Stimulated activated CD8-positive, alpha-beta memory T cell treated with anti-CD3 and anti-CD28 coated beads, Interleukin-15, amount 100 ng/mL, for 48 hours (primary cell): ENCODE measurements at places on chromosomes 5 and 9.
A peak's percentile ranks its signal among the peaks of the same experiment; 100 is the strongest.

- no peak for DNase-seq
These were observed 56.5 kb upstream of the RNF38 start for GRCh38 chr9:36456480-36457065.

DNA sequence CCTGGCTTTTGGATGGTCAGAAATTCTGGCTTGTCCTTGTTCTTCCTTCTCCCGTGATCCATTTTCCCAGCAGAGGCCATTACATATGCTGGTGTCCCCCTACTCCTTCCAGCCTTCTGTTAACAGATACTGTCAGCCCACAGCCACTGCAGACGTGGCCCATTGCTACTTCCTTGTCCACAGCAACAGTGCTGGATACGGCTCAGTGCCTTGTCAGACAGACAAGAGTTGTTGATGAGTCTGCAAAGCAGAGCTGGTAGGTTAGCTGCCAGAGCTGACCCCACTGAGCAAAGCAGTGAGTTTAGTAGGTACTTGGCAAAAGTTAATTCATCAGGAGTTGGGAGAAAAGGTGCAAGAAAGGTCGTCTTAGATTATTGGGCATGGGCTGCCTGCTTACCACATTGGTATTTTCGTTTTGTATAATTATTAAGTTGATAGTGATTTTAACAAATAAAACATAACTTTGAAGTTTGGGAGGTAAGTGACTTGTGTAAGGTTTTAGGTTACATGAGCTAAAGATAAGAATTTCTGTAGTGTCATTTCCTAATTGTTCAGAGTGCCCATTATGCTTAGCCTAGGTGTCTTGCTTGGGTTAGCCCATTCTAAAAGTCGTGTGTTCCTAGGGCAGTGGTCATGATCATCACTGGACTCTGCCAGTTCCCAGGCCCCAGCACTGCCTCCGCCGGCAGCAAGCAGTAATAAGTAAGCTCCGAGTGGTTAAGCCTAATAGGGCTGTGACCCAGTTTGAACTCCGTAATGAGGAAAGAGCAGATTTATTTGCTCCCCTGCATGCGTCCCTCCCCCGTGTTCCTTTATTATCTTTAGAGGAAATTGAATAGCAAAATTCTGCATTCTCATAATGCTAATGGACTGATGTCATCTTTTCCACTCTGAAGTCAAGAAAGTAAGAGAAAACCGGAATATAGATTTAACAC lies 292.0 kb downstream of the FANCC start:
- no peak for DNase-seq

- DNase-seq: no peak
These were observed 312.5 kb upstream of the SEMA6A start for GRCh38 chr5:116887104-116887503.

DNA sequence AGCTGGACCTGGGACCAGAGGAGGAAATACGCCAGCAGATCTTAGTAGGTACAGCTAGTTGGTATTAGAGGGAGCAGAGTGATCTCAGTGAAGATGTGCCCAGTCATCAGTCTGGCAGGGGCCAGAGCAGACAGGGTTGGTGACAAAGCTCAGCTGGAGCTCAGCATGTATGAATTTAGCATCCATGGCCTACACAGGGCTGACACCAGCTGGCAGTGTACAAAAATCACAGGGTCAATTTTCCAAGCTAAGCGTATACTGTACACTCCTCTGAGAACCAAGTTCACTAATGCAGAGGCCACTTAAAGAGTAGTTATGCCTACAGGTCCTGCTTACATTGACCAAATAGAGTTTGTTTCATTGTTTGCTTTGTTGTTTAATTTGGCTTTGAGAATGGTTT lies 146.6 kb downstream of the SLC24A2 start:
- no peak for DNase-seq

DNA sequence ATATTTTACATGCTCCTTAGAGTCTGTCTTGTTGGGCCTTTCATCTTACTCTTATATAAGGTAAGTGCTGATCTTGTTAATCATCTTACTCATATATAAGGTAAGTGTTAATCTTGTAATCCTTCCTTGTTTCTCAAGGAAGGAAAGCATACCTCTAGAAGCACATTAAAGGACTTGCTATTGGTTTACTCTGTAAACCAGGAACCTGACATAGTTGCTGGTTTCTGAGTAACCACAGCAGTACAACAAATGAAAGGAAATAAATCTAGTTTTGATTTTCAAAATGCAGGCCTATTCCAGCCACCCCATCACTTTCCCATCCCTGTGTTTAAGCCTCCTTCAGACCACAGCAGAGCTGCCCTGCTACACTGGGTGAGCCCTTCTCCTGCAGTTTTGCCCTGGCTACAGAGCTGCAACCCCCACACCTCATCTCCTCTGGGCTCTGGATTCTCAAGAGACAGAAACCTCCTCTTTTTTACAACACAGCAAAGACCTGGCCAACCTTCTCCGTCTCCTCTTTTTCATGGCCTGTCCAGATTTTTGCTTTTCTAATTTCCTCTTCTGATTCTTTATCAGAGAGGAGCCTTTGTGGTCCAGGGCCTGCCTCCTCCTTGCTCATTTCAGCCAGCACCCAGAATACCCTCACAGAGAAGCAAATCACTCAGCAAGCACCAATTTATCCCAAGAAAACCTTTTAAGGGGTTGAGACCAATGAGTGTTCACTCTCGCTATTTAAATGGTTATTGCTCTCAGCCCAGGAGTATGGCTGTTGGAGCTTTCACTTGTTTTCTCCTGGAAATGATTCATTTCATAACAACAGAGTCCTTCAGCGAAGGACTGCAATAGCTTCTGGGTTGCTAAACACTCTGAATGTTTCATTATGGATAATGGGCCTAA lies 103.2 kb downstream of the FSTL4 start:
- no peak for DNase-seq

- DNase-seq: no peak
These were observed 4.4 kb upstream of the SMIM3 start for GRCh38 chr5:150774145-150774544.

DNA sequence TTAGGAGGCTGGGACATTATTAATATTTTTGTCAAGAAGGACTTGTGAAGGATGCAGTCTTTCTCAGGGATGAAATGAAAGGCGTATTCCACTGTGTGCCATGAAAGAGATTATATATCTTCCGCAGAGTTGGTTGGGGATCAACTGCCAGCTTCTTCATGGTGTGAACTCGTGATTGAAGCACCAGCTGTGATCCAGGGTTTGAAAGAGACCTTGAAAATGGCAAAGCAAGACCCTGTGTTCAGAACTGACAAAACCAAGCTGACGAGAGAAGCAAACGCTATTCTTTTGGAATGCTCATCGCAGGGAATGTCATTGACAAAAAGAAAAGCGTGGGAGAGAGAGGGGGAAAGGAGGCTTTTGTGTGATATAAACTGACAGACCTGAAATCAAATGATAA lies 263.9 kb upstream of the ZNF608 start:
- DNase-seq: no peak

- no peak for DNase-seq
These were observed 38.9 kb downstream of the WNK2 start for GRCh38 chr9:93222890-93223259.

DNA sequence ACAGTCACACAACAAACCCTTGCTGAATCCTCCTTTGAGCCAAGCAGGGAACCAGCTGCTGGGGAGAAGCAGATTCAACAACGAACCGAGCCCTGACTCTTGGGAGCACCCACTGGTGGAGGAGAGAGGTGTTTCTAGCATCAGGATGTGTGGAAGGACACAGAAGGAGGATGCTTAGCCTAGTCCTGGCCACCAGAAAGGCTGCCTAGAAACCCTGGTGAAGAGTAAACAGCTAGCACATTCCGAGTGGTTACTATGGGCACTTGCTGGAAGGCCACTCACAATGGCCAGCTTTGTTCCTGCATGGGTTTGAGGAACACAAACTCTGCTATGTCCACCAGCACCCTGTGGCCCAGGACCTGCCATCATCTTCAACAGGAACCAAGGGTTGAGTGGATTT lies 1.8 kb downstream of the TIFAB start:
- no peak for DNase-seq

DNA sequence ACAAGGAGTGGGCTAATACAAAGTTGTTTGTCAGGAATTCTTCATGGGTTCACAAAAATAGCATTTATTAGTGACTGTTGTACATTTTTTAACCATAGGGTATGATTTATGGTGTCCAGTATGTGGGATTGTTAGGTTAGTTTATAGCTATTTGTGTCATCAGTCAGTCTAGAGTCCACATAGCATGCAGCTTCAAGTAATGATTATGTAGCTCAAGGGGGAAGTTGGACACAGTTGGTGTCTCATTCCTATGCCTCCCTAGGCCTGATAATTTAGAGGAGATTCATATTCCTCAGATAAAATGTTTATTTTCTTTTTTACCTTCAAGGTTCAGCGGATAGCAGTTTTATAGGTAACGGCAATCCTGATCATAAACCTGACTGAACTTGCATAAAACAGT lies 153.8 kb downstream of the OXCT1 start:
- DNase-seq: no peak

- DNase-seq: no peak
These were observed 409.5 kb upstream of the GRIA1 start for GRCh38 chr5:153080940-153081339.

DNA sequence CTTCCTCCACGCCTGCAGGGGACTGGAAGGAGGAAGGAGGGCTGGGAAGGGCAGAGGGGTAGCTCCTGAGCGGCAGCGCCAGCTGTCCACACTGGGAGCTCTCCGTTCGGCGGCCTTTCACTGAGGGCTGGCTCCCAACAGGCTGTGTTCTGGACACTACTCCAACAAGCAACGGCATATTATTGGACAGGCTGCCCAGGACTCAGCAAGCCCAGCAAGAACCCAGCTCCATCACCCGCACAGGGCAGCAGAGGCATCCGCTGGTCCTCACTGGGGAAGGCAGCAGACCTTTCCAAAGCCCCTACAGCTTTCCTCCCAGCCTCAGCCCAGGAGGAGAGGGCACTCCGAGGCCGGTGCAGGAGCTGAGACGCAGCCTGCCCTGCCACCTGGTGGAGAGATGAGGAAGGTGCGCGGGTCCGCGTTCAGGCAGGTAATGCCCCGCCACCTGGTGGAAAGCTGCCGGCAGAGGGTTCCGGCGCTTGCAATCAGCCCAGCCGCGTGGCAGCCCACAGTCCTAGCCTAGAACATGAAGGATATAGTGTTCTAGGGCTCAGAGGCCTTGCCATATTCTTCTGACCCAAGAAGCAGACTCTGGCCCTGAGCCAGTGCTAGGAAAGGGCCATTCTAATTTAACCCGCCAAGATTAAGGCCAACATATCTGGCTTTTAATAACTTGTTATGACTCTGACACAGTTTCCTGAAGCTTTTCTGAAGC lies 74.4 kb downstream of the NRG2 start:
- peak; percentile 73 for DNase-seq

DNA sequence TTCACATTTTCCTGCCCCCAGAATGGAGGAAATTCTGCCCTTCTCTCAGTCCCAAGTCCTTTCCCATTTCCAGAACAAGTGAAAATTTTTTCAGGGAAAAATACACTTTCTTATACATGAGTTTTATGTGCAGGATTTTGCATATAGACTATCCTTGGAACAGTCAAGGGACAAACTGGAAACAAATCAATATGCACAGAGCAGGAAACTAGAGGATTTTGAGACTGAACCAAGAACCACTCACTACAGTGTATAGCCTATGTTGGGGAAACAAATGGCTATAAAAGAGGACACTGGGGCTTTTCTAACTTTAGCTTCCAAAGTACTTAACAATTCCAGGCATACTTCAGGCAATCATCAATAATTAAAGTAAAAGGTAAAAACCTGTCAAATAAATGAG lies 1036.1 kb upstream of the ARRDC3 start:
- no peak for DNase-seq

DNA sequence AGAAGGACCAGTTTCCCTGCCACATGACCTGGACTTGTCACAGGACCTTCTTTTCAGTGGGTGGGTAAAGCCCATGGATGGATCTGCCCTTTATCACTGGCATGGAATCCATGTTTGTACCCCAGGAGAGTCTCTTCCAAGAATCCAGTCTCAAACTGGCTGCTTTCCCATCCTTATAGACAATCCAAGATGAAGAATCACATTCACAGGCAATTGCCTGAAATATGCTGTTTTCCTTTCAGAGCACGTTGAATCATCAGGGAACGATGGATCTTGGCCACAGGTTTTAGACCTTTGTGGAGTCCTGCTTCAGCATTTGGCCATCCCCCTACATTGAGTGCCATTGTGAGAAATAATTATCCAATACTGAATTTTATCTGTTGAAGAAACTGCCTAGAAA lies 319.8 kb downstream of the ASTN2 start:
- DNase-seq: no peak

GRCh38 chr5:112006721-112007120 lies 249.7 kb upstream of the NREP start:
- DNase-seq: no peak

DNA sequence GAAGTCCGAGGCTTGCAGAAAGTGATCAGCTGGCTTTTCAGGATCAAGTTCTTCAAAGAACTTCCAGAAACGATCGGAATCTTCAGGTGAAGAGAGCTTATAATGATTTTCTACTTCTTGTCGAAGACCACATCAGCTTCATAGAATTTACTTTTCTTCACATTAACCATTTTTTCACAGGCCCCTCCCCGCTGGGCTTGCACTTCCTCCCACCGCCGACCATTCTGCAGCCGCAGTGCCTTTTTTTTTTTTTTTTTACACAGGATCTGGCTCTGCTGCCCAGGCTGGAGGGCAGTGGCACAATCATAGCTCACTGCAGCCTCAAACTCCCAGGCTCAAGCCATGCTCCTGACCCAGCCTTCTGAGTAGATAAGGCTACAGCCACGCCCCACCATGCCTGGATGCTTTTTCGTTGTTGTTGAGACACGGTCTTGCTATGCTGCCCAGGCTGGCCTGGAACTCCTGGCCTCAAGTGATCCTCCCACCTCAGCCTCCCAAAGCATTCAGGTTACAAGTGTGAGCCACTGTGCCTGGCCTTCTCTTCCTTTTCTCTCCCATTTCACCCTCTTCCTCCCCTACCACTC lies 15.3 kb upstream of the RNF130 start:
- DNase-seq: no peak

DNA sequence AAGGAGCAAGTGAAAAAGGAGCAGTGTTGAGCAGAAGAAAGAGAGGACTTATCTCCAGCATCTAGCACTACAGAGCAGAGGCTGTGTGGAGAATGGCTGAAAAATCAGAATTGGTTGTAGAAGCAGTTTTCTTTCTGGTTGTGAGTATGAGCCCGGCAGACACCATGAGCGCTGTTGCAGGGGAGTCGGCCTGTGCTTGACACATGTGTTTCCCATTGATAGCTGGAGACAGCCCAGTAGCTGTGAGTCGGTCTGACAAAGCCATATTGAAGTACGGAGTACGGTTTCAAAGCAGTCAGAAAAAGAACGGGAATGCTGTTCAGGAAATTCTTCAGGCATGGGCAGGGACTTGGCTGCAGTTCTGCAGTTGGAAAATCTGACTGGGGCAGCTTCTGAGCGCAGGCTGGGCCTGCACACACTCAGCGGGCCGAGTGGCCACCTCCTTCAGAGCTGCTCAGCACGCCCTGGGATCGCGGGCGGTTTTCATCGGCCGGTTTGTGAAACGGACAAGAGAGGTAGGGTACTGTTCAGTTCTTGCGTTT lies at the start of gene SGCD:
SGCD (plus strand) TSS at position 447 of the 542 bp plus-strand sequence.
- DNase-seq: no peak

- no peak for DNase-seq
These were observed 1.2 kb downstream of the TEX10 start for GRCh38 chr9:100351508-100351907.

DNA sequence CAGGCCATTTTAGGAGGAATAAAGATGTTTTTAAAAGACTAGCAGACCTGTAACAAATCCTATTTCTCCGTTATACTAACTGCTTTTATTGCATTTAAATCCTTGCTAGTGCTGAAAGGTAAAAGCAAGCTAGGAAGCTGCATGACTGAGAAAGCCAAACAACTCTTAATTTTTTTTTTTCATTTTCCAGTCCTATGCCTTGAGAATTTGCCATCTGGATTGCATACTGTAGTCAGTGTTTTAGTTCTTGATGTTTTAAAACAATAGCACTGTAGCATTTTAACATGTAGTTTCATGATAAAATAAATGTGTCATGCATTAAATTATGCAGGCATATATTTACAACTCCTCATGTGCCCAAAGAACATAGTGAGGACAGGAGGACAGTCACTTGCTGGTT lies 108.4 kb upstream of the FGF10 start:
- no peak for DNase-seq
